Upper lobe of left lung (tissue), 6 donors: ENCODE measurements at places on chromosomes 3 and 15.

GRCh38 chr15:52434885-52435284 lies 93.8 kb downstream of the MYO5A start:
- no peak for DNase-seq

GRCh38 chr15:83057696-83058376 lies 9.2 kb downstream of the BTBD1 start:
- DNase-seq = no peak

GRCh38 chr3:139299261-139300132 lies 44.3 kb upstream of the MRPS22 start:
- DNase-seq = no peak

- no peak for DNase-seq
These were observed 168.0 kb downstream of the GMNC start for GRCh38 chr3:190694335-190695001.

DNA sequence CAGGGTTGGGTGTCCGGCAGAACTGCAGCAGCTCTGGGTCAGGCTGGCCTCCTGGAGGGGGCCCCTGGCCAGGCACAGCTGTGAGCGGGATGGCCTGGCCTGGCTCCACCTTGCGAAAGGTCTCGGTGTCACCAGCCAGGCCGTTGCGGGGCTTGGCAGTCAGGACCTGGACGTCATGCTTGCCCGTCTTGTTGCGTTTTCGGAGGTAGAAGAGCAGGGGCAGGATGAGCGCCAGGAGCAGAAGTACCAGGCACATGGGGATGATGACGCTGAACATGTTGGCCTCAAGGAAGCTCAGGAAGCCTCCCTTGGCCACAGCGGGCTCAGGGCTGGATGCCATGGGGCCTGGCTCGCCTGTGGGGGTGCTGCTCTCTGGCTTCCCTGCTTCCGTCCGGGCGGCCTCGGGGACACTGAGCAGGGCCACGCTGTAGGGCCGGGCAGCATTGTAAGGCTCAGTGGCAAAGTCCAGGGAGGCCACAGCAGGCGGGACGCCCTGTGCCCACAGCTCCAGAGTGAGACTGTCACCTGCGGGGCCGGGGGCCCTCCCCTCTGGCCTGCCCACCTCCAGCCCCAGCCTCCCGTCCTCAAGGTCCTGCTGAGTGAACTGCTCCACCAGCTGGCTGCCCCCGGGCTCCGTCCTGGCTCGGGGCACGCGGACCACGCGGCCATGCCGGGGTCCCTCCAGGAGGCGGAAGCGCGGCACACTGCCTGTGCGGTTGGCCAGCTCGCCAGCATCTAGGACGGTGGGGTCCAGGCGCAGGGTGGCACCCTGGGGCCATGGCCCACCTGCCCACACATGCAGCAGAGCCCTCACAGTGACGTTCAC lies 28.1 kb downstream of the SNX33 start:
- no peak for DNase-seq

GRCh38 chr15:48855501-48856440 lies 22.2 kb upstream of the EID1 start:
- no peak for DNase-seq

- no peak for DNase-seq
These were observed 94.7 kb downstream of the RAB11A start for GRCh38 chr15:65963911-65964482.

- no peak for DNase-seq
These were observed 293.7 kb downstream of the ARPP21 start for GRCh38 chr3:35932995-35933394.
